ENCODE measurements at places on chromosomes 5 and 9. TPM values are rescaled to one million over a fixed set of nuclear protein-coding genes. Genes with fewer than 3 reads are reported as not detected.

- DNase-seq = no peak
Measured at GRCh38 chr9:79745752-79746336, 174.1 kb downstream of the TLE4 start.

DNA sequence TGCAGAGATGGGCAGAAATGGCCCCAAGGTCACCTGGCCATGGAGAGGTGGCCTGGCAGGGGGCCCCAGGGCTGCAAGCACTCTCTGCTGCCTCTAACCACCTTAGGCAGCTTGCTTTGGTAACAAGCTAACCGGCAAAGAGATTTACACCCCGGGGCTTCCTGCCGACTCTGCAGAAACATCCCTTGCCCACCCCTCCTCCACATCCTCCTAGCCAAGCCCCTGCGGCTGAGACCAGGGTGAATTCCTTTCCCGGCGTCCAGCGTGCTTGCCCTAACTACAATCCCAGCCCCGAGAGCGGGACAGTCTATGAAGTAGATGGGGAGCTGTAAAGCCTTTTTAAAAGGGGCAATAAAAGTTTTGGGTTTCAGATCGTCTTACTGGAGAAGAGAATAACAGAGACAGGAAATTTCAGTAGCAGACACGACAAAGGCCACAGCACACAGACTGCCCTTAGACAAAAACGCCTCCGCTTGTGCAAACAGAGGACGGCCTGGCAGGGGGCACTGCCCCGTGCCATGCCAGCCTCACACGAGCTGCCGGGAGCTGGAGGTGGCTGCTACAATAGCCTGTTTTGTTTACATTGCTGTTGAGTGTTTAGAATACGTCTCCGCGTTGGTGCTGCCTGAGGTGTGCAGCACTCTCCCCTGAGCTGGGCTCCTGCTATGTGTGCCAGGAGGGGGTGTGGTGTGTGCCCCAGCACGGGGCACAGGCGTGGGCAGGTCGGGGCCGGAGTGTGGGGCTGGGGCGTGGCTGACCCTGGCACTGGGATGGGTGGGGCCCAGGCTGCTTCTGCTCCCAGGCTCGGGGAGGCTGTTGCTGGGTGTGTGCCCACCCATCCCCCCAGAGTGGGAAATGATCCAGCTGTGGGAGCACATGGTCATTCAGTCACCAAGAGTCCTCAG is 15.3 kb downstream of the MYMK start:
- no peak for DNase-seq

DNA sequence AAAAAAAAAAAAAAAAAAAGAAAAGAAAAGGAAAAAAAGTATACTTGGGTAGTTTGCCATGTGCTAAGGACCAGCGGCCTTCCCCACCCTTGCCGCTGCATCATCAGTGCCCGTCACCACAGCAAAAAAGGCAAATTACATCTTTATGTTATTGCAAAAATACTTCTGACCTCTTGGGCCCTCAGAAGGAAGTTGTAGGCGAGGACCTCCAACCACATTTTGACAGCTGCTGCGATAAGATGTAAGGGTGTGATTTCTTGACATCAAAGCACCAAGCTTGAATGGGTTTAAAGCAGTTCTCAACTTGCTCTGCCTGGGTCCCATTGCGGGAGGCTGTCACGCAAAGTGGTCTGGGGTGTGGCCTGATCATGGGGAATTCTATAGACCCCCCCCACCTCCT is 39.2 kb downstream of the DMRT1 start:
- DNase-seq = no peak

- DNase-seq = no peak
Measured at GRCh38 chr9:122329597-122329996, 41.2 kb upstream of the PTGS1 start.

GRCh38 chr5:72618708-72619107 is 111.5 kb upstream of the ZNF366 start:
- DNase-seq = no peak

- no peak for DNase-seq
Measured at GRCh38 chr5:95384485-95385213, 6.5 kb upstream of the FAM81B start.

IL5 gene
- total RNA-seq = not detected

SDHA gene
- total RNA-seq = 137 TPM

FAM153A gene
- total RNA-seq = not detected

PCDHA1 gene
- total RNA-seq = not detected

ZDHHC11 gene
- 0.26 TPM for total RNA-seq

SUB1 gene
- total RNA-seq = 74.2 TPM

NUTM2F gene
- total RNA-seq = not detected

CEL gene
- 0.13 TPM for total RNA-seq

MAT2B gene
- 92.3 TPM for total RNA-seq

Measured in dermis microvascular lymphatic vessel endothelial cell (primary cell).